ENCODE measurements at places on chromosomes 5 and 9.

DNA sequence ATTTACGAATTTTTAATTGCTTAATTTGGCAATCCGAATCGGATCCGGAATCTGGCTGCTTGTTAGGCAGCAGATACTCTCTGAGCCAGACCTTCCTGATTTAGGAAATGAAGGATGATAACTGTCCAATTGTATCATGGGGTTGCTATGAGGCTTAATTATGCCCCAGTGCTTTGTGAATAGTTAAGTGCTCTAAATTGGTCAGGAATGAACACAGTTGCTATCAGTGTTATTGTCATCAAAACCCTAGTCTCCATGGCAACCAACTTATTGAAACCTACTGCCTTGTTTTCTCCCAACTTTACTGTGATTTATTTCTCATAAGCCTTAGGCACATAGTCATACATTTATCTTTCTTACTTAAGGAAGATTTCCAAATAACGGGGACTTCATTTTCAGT, 47.9 kb downstream of the MAMDC2 start:
- DNase-seq = no peak

- no peak for DNase-seq
Observed at GRCh38 chr5:73378070-73378469, 70.5 kb downstream of the FOXD1 start.

GRCh38 chr9:89010056-89010455, 18.8 kb downstream of the S1PR3 start:
- DNase-seq = no peak

GRCh38 chr5:164708831-164709230, 1203.4 kb downstream of the MAT2B start:
- DNase-seq = no peak

DNA sequence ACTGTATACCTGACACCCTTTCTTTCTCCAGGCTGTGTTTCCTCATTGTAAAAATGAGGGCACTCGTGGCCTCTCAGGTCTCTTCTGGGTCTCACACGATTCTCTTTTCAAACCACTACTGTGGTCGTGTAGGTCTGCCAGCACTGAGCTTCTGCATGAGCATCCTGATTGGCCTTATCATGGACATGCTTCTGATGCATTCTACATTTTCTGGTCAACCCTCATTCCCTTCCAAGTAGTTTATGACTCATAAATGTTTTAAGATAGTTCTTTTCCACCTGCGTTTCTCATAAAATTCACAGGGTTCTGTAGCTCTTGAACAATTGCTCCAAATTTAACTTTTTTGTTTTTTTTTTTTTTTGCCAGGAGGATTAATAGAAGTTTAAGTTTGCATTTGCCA, 294.8 kb downstream of the KCTD16 start:
- DNase-seq = no peak

GRCh38 chr5:101159006-101159405, 255.9 kb upstream of the ST8SIA4 start:
- no peak for DNase-seq
